Naive thymus-derived CD8-positive, alpha-beta T cell (primary cell): ENCODE measurements at places on chromosomes 7 and 10.

- H3K36me3 ChIP-seq, result no peaks in the 10 kb centered on the region
- H3K4me1 ChIP-seq, result no peaks in the 10 kb centered on the region
- H3K27me3 ChIP-seq, result no peaks in the 10 kb centered on the region
- no peak for DNase-seq
- H3K27ac ChIP-seq, result no peak overlapping the region
These were observed 487.9 kb downstream of the PARD3 start for GRCh38 chr10:34327184-34327583.

- DNase-seq, result no peak
- no peaks in the 10 kb centered on the region for H3K4me1 ChIP-seq
- H3K36me3 ChIP-seq, result no peaks in the 10 kb centered on the region
- no peak overlapping the region for H3K27ac ChIP-seq
- no peak overlapping the region for H3K4me3 ChIP-seq
These were observed 109.0 kb upstream of the TMEM106B start for GRCh38 chr7:12102126-12102525.

GRCh38 chr10:124572751-124573150 lies 111.1 kb downstream of the LHPP start:
- no peak for DNase-seq
- peaks cover 2% of the 10 kb centered on the region for H3K4me1 ChIP-seq
- H3K4me3 ChIP-seq, result no peak overlapping the region
- H3K27me3 ChIP-seq, result no peaks in the 10 kb centered on the region
- H3K36me3 ChIP-seq, result no peaks in the 10 kb centered on the region

DNA sequence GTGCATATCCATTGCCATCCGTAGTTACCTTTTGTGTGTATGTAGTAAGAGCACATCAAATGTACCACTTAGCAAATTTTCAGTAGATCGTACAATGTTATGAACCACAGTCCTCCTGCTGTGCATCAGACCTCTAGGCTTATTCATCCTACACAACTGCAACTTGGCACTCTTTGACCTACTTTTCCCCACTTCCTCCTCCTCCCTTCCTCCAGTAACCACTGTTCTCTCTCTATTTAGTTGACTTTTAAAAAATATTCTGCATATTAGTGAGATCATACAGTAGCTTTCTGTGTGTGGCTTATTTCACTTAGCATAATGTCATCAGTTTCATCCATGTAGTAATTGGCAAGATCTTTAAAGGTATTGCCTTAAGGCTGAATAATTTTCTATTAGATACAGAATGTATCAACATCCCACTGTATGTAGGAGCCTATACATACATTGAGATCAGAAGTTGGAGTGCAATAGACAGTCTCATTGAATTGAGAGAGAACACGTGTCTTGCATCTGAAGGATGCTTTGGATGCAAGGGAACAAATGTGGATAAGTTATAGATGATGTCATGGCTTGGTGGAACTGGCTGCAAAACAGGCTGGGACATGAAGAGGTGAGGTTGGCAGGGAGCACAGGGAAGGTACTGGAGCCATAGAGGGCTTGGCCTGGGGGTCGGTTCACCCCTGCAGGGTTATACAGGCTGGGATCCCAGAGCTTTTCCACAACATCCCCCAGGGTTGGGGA lies 83.0 kb upstream of the FAM180A start:
- DNase-seq, result no peak
- peaks cover 24% of the 10 kb centered on the region for H3K4me1 ChIP-seq

DNA sequence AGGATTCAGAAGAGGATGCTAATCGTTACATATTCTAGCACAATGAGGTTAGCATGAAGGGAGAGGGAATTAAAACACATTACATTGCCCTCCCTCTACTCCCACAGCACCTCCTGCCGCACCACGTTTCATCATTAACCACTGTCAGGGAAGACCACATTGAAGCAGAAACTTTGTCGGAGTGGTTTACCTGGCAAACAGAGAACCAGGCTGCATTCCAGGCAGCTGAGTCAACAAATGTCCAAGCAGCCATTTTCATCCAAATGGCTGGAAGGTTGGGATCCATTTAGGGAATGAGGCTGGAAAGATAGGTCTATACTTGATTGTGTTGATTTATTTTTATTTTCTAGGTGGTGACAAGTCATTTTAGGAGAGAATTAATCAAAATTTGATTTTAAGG lies 273.6 kb downstream of the DYNC1I1 start:
- no peaks in the 10 kb centered on the region for H3K36me3 ChIP-seq
- no peak for DNase-seq
- H3K4me1 ChIP-seq, result no peaks in the 10 kb centered on the region
- peaks cover under 1% of the 10 kb centered on the region for H3K27me3 ChIP-seq
- no peak overlapping the region for H3K4me3 ChIP-seq

DNA sequence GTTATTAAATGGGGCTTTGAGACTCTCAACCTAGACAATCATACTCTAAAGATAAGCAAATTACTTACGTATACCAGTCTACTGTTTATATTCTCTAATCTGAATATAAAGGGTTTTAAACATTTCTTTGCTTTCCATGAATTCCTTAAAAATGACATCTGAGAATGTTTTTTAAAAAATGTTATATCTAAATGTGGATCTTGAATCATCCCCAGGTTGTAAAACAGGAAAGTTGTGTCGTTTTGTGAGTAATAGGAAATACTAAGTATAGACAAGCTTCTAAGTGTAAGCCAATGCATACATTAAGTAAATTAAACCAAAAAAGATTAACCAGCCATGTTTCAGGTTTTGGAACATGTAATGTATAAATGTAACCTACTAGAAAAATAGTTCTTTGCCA lies 26.8 kb downstream of the ADD3 start:
- no peak overlapping the region for H3K27ac ChIP-seq
- H3K36me3 ChIP-seq, result peaks cover 9% of the 10 kb centered on the region
- H3K27me3 ChIP-seq, result no peaks in the 10 kb centered on the region
- DNase-seq, result no peak
- H3K4me1 ChIP-seq, result peaks cover 84% of the 10 kb centered on the region

GRCh38 chr10:21993360-21994001 lies 10.0 kb downstream of the DNAJC1 start:
- no peaks in the 10 kb centered on the region for H3K27me3 ChIP-seq
- H3K27ac ChIP-seq, result no peak overlapping the region
- H3K36me3 ChIP-seq, result no peaks in the 10 kb centered on the region
- H3K4me1 ChIP-seq, result no peaks in the 10 kb centered on the region

GRCh38 chr7:18873734-18874336 lies 243.6 kb downstream of the TWIST1 start:
- H3K36me3 ChIP-seq, result no peaks in the 10 kb centered on the region
- no peak overlapping the region for H3K27ac ChIP-seq
- H3K4me3 ChIP-seq, result no peak overlapping the region
- H3K4me1 ChIP-seq, result no peaks in the 10 kb centered on the region
- H3K27me3 ChIP-seq, result no peaks in the 10 kb centered on the region

DNA sequence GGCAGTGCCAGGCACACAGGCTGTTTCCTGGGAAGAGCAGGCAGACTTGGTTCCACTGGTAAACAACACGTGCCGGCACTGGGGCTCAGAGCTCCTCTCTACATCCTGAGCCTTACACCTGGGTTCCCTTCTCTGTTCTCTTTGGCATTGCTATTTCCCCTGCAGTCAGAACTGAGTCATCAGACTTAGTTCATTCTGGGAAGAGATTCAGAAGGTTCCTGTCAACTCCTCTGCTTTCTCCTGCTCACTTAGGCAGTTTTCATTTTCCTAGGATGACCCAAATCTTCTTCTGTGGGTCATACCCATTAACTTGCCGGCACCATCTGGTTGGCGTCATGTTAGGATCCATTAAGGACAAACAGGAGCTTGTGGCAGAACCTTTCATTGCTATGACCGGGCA lies 33.4 kb upstream of the LRRC18 start:
- no peaks in the 10 kb centered on the region for H3K36me3 ChIP-seq
- no peak overlapping the region for H3K27ac ChIP-seq
- no peaks in the 10 kb centered on the region for H3K4me1 ChIP-seq

DNA sequence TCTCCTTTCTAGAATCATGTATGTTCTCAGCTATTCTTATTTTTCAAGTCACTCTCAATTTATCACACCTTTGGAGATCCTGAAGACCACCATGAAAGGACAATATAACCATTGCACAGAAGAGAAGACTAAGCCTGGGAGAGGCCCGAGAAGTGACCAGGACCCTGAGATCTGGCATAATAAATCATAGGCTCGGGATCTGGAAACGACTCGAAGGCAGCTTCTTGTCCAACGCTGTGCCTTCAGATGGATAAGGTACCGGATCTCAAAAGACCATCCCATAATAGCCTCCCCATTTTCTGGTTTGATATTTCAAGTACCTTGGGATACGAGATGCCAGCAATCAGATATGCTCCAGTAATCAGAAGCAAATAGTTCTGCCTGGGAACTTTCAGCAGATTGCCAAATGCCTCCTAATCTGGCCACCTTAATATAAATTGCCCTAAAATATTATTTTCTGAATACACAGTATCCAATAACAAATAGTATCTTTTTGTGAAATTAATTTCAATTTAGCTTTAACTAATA lies 179.2 kb upstream of the ZMIZ1 start:
- no peaks in the 10 kb centered on the region for H3K27me3 ChIP-seq
- H3K4me3 ChIP-seq, result no peak overlapping the region
- no peaks in the 10 kb centered on the region for H3K36me3 ChIP-seq
- no peak overlapping the region for H3K27ac ChIP-seq
- DNase-seq, result no peak

- H3K4me1 ChIP-seq, result peaks cover 7% of the 10 kb centered on the region
- peak overlapping the region; percentile 92 for H3K4me3 ChIP-seq
- no peak overlapping the region for H3K27ac ChIP-seq
- no peaks in the 10 kb centered on the region for H3K27me3 ChIP-seq
These were observed 45.3 kb downstream of the GRID2IP start for GRCh38 chr7:6505685-6506559.

DNA sequence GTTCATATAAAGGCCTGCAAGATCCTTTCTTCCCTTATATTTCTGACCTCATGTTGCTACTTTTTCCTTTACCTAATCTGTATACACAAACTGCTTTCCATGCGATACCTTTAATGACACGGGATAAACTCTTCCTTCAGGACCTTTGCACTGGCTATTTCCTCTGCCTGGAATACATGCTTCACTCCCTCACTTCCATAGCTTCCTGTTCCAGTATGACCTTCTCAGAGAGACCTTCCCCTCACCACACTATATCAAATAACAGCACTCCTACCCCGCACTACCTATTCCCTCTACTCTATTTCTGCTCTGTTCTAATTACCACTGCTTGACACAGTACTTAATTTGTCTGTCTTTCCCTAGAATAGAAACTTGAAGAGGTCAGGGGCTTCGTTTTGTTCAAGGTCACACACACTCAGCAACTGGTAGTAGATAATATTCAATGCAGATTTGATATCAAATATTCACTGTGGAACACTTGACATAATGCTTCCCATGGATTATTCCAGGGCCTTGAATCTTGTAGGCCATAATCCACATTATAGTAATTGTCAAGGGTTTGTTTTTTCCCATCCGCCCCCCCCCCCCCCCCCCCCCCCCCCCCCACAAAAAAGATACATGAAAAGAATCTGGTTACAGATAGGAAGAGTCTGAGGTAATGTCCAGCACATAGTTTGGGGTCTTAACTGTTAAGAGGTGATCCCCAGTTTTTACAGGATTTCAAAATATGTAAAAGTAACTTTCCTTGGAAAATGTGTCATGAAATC lies 11.1 kb downstream of the SYPL1 start:
- no peak for DNase-seq
- peak overlapping the region; percentile 21 for H3K27ac ChIP-seq
- H3K27me3 ChIP-seq, result no peaks in the 10 kb centered on the region
